ENCODE measurements at places on chromosomes 3 and 15.

- DNase-seq: no peak
Measured at GRCh38 chr3:153785901-153786300, 335.3 kb upstream of the ARHGEF26 start.

DNA sequence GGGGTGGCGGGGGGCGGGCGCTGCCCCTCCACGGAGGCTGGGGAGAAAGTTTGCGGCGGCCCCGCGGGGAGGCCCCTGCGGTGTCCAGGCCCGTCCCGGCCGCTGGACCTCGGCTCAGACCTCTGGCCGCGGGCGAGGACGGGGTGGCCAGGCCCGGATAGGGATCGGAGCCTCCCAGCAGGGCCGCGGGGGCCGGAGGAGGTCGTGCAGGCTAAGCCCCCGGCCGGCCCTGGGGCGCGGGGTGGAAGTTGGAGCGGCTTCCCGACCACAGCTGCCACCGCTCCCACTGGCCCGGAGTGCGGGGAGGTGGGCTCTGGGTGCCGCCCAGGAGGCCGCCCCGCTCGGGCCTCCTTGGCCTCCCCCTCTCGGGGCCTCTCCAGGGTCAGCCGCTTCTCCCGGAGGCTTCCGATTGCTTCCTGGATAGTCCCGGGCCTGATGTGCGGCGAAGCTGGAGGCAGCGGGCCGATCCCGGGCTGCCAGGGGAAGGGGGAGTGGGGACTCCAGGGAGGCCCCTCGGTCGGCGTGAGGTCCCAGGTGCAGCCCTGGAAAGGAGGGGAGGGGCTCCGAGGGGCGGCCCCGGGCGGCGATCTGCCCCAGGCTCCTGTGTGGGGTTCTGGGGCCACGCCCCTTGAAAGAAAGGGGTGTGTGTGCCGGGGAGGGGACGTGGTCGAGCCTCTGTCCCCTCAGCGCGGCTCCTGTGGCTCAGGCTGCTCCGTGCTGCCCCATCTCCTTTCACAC is 907 bp downstream of the PLXNA1 start:
- peak; percentile 54 for DNase-seq

GRCh38 chr3:71008350-71008935 is 575.1 kb downstream of the FOXP1 start:
- DNase-seq: no peak

GRCh38 chr3:181868576-181869082 is 156.9 kb downstream of the SOX2 start:
- DNase-seq: no peak

- DNase-seq: no peak
Measured at GRCh38 chr15:25790000-25790660, 73.0 kb downstream of the ATP10A start.

GRCh38 chr3:55637906-55638638 is 151.0 kb upstream of the WNT5A start:
- no peak for DNase-seq

GRCh38 chr3:60036803-60037202 is 987.0 kb upstream of the CFAP20DC start:
- no peak for DNase-seq

Data from H54 (cell line).